ENCODE measurements at places on chromosomes 5 and 9.

DNA sequence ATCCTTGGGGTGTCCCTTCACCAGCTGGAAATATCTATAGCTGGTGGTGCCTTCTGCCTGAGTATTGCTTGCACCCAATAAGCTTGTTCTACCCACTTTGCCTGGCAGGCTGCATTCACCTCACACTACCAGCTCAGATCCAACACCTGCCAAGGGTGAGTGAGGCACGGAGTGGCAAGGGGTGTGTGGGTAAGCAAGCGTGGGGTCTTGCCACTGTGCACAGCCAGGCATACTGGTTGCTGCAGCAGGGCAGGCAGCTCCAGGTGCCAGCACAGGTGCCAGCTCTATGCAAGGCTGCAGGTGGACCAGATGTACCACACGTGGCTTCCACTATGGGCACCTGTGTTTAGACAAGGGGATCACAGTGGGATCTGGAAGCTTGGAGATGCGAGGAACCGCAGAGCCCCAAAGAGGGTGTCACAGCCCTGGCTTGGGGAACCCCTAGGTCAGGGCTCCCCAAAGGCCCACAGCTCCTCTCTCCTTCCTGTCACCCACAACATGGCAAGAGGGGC is 167.7 kb upstream of the MRPS30 start:
- DNase-seq = no peak

DNA sequence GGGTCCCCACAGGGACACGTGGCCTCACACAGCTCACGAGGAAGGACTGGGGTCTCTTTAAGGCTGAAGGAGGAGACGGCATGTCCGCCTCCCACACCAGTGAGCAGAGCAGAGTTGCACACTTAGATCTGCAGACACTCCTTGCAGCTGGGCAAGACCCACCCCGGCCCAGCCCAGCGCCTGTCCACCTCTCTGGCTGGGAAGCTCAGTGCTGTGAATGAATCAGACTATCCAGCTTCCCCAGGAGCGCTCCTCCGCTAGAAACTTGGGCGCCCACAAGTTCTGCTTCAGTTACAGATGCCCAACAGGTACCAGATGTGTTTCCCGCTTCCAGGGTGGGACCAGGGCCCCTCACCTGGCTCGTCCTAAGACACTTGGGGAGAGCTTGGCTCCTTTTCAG is 78.9 kb downstream of the NSUN2 start:
- DNase-seq = no peak

DNA sequence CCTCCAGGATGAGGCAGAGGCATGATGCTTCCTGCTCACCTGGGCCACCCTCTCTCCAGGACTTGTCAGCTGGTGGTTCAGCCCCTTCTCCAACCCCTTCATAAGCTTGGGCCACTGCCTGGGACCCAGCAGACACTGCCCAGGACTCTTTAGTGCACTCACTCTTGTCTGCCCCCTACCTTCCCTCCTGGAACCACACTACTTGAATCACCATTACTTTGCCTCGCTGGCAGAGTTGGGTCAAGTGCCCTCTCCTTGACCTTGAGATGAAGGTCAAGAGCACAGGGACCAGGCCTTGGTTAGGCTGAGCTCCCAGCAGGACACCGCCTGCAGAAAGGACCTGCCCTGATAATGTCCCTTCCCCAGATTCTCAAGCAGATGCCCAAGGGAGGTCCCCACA is 8.5 kb upstream of the ENDOG start:
- no peak for DNase-seq

DNA sequence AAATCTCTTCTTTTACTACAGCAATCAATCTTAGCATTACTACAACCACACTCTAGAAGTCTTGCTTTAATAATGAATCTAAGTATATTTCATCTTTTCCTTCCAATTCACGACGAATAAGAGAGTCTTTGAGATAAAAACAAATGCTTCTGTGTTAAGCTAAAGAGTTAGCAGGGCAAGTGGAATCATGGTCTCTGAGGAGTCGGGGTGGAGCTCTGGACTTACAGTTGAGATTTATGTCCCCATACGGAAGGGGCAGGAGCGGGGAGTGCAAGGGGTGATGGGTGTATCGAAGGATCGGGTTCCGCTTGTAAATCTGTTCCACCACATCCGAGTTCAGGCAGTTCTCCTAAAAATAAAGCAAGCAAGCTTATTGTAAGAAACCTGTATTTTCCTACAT is 59.0 kb upstream of the RETREG1 start:
- DNase-seq = no peak

DNA sequence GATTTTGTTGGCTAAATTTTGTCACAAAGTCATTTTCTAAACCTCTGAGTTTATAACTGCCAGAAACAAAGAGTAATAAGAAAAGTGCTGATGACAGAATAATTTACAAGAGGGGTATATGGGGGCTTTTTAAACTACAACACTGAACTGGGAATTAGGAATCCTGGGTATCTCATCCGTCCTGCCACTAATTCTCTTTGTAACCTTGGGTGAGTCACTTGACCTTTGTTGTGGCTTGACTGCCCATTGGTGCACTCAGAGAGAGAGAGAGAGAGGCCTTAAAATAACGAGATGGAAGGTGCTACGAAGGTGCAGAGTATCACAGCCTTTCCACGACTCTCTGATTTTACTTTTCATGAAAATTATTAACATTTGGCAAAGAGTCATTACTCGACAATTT is 130.3 kb upstream of the CNTLN start:
- DNase-seq = no peak

DNA sequence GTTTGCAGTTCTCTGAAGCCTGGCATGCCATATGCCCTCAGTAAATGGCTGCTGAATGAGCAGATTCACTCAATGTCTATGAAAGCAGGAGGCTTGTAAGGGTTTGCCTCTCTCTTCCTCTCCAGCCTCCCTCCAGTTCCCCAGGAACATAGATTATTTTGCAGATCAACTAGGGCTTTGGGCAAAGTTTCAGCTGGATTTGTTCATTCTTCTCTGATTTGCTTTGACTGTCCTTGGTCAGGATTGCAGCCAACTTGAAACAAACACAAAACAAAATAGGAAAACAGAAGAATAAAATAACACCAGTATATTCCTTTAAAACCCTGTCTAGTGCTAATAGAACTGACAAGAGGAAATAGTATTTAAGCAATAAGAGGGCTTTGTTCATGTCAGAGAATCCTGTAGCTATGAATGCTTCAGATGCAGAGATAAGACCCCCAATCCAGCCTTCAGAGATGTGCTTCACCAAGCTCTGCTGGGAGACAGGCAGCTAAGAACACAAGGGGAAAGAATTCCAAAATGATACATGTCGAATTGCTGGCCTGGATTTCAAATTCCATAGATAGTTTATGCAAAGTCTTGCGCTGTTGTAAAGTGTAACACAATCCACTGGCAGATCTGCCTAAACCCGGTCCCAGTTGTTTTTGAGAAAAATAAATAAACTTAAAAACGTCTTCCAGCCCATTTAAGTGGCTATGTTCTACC is 174.3 kb downstream of the PAPPA start:
- no peak for DNase-seq

DNA sequence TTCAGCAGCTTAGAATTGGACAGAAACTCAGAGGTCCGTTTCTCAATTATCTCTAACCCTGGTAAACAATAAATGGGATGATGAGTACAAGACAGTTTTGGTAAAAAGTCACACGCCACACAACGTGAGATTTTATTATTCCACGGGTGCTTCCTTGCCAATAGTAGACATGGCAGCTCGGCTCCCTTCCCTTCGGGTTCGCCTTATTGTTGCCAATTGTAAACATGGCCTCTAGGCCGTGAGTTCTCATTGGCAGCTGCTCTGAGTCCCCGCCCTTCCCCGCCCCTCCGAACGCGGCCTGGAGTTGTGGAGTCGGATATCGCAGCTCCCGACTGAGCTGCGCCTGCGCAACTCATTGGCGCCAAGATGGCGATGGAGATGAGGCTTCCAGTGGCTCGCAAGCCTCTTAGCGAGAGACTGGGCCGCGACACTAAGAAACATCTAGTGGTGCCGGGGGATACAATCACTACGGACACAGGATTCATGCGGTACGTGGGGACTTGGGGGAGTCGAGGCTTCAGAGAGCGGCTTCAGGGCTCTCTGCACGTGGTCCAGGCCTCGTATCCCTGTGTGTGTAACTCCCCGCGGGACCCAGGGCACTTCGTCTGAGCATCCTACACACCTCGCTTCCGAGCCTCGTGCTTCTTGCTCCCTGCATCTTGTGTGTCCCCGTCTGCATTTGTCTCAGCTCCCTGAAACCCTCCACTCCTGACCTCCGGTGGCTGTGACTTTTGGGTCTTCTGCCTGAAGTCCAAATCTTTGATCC is at the start of gene EXOSC2:
TSS of gene EXOSC2 (plus strand) at position 355 of the 766 bp plus-strand sequence. CDS start at position 367, 12 bp downstream.
- peak; percentile 61 for DNase-seq

GRCh38 chr5:120152472-120152871 is 311.6 kb upstream of the PRR16 start:
- DNase-seq = no peak

DNA sequence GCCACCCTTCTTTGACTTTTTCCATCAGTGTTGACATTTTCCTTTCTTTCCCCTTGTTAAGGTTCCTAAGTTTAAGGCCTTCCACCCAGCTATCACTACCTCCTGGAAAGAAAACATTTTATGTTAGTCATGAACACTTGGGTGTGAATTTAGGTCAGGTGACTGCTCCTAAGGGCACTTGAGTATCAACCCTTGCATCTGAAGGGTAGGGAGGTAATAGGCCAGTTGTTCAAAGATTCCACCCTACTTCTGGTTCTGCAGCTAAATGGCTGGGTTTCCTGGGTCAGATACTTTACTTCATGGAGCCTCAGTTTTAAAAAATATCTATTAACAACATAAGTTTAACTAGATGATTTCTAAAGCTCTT is 49.1 kb upstream of the OSMR start:
- DNase-seq = no peak

GRCh38 chr9:764105-764524 is 77.4 kb upstream of the DMRT1 start:
- DNase-seq = no peak

DNA sequence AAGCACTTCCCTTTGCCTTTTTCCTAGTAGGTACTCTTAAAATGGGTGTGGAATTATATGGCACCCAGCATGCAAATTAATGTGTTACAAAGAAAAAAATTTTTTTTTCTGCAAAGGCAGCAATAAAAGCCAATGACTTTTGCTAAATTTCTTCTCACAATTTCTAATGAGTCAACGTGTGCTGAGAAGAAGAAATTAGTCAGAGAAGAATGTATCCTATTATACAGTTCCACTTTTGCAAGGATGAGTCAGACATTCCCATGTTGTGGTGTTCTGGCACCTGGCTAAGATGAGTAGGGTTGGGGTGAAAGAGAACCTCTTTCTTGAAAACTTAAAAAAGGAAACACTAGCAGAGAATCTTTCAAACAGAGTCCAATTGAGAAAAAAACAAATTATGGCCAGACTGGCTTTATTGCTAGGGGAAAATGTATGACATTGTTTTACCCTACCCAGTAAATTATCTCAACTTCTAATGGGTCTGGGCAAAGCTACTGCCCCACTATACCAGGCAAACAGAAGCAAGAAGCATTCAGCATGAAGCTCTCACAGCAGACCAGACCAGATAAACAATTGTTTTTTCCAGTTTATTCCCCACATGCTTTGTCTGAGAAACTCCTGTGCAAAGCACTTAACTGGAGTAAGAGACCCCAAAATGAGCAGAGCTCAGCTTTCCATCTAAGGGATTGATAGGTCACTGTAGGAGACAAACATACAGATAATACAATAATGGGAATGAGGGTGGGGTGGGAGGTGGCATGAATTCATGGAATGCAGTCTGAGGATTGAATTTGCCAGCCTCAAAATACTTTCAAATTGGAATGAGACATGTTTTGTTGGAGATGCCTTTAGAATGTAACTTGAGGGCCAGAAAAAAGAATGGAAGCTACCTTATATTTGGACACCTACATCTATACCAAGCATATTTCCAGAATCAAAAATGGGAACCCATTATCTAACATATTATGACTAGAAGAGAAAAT is 220.8 kb upstream of the RFX3 start:
- no peak for DNase-seq

DNA sequence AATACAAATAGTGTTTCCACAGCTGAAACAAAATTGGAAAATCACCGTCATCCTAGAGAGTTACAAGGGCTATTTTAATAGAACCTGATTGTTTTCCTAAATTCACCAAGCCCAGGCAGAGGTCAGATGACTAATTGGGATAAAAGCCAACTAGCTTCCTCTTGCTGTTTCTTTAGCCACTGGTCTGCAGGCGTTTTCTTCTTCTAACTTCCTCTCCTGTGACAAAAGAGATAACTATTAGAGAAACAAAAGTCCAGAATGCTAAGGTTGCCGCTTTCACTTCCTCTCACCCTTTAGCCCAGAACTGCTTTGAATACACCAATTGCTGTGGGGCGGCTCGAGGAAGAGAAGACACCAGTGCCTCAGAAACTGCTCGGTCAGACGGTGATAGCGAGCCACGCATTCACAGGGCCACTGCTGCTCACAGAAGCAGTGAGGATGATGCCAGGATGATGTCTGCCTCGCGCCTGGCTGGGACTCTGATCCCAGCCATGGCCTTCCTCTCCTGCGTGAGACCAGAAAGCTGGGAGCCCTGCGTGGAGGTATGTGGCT is at the start of gene TLR4:
TSS of gene TLR4 (plus strand) at position 380 of the 552 bp plus-strand sequence. CDS start at position 450, 70 bp downstream.
- no peak for DNase-seq

DNA sequence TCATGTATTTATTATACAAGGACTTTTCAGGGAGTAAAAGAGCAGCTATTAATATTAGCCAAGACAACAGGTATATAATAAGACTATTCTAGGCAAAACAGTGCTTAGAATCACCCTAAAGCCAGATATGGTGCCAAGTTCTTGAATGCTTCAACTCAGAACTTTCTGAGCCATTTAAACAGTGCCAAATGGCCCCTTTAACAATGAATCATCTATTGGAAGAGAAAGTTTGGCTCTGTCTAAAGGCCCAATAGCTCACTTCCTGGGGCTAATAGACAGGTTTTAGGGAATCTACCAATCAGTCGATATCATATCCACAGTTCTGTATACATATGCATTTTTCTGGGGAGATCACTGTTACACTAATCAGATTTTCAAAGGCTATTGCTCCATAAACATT is 42.9 kb downstream of the ZNF474 start:
- DNase-seq = no peak

DNA sequence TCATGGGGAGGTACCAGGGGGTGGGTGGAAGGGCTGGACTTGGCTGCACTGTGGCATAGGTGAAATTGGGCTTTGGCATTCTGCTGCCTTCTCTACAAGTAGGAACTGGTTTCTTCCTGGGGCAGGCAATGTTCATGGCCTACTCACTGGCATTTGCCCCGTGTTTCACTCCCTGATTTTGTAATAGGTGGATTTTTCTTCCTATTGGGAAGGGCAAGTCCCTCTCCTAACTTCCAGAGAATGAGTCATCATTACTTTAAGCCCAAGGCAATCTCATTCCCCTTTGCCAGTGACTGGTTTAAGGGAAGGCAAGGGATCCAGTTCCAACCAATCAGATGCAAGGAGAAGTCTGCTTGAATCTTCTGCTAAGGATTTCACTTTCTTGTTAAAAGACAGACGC is 67.9 kb upstream of the ANKRD55 start:
- no peak for DNase-seq

- DNase-seq = no peak
These were observed 50.1 kb downstream of the SLIT3 start for GRCh38 chr5:169250887-169251286.

DNA sequence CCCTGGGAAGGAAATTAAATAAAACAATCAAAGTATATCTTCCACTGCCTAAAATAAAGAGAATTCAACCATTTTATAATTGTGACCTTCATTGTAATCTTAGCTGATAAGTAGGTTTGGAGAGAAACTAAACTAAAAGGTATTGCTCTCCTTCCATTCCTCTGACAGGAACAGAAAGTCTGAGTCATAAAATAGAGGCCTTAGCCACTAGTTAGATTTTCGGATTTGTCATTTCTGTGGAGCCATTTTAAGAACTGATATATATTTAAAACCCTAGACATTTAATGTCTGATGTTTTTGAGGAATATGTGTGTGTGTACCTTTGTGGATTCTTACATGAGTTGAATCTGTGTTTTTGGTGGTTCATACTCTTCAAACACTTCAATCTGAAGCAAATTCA is 11.8 kb upstream of the TMC1 start:
- DNase-seq = no peak

Measured in NCI-H187 treated with DMSO at 0.1 percent for 48 hours (cell line).